Pulmonary artery endothelial cell (primary cell): ENCODE measurements at places on chromosomes 4 and X. TPM values are rescaled to one million over a fixed set of nuclear protein-coding genes. Genes with fewer than 3 reads are reported as not detected.

Gene IL2
- not detected in 2 replicates for total RNA-seq

Gene DAPP1
- total RNA-seq, result not detected in 2 replicates

Gene CXCL1
- total RNA-seq, result 53.3 and 90.8 TPM in 2 replicates

Gene ANKRD37
- 4.7 and 6.5 TPM in 2 replicates for total RNA-seq

Gene ENAM
- not detected in 2 replicates for total RNA-seq

Gene REELD1
- not detected in 2 replicates for total RNA-seq

Gene MAGEA9B
- not detected in 2 replicates for total RNA-seq

Gene UGT2A1
- total RNA-seq, result 0.53 and 1.1 TPM in 2 replicates

Gene DMD
- total RNA-seq, result 4.0 and 5.7 TPM in 2 replicates

Gene HS3ST1
- total RNA-seq, result 2.5 and 5.3 TPM in 2 replicates

- no peak for DNase-seq
These were observed 163.2 kb downstream of the RELL1 start for GRCh38 chr4:37522996-37523395.

- DNase-seq, result no peak
These were observed 11.6 kb downstream of the UNC5C start for GRCh38 chr4:95537191-95537590.

GRCh38 chrX:6732101-6732500 lies 197.2 kb upstream of the VCX3A start:
- DNase-seq, result no peak

DNA sequence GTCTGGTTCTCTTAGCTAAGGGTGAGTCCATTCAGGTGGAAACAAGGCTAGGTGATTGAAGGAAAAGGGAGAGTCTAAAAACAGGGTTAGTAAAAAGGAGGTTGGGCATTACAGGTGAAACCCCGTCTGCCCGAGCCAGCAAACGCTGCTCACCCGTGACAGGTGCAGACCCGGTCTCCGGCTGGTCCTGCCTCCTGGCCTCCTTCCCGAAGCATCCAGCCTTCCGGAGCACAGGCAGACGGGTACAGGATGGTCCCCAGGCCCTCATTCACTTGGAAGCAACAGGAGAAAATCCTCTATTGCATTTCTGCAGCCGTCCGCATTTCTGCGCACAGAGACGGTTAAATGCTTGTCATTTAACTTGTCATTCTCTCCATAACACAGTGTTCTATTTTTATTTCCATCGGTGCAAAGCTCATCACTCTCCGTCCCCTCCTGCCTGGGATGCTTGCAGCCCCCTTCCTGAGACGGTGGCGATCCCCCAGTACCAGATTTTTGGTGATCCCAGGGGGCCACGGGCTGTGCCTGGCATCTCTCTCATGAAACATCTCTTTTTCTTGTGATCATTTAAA lies 90.8 kb upstream of the PPP2R3B start:
- DNase-seq, result no peak

GRCh38 chrX:48474127-48474526 lies 1.9 kb upstream of the FTSJ1 start:
- no peak for DNase-seq

- no peak for DNase-seq
These were observed 18.4 kb downstream of the CENPU start for GRCh38 chr4:184715526-184715925.

- no peak for DNase-seq
These were observed 25.2 kb downstream of the PDGFRA start for GRCh38 chr4:54254116-54254914.

- no peak for DNase-seq
These were observed 106.2 kb upstream of the IL13RA1 start for GRCh38 chrX:118621081-118621759.

DNA sequence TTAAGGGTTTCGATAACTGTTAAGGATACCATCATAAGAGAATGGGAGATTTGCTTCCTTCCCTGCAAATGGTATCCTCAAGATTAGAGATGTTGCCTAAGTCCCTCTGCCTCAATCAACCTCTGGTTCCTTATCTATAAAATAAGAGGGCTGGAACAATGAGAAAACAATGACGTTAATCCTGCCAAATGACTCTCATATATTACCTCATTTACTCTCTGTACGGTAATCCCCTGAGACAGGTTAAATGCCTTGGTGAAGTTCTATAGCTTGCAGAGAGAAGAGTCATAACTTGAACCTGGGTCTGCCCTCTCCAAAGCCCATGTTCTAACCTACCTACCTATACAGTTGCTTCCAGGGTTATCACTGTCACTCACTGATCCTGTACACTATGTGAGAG lies 100.2 kb upstream of the OTUD4 start:
- DNase-seq, result no peak

- no peak for DNase-seq
These were observed 11.5 kb upstream of the CHST7 start for GRCh38 chrX:46561824-46562657.

GRCh38 chrX:68345025-68345424 lies 88.3 kb downstream of the OPHN1 start:
- DNase-seq, result no peak

GRCh38 chr4:145177906-145178538 lies 2.4 kb downstream of the OTUD4 start:
- peak; percentile 69 for DNase-seq

GRCh38 chr4:97911236-97911906 lies 231.9 kb downstream of the STPG2 start:
- no peak for DNase-seq

- no peak for DNase-seq
These were observed 9.0 kb downstream of the TCEAL3 start for GRCh38 chrX:103616676-103617186.

GRCh38 chr4:165384598-165384997 lies 5.8 kb downstream of the CPE start:
- no peak for DNase-seq

GRCh38 chr4:172245516-172245915 lies 432.3 kb downstream of the GALNTL6 start:
- no peak for DNase-seq

DNA sequence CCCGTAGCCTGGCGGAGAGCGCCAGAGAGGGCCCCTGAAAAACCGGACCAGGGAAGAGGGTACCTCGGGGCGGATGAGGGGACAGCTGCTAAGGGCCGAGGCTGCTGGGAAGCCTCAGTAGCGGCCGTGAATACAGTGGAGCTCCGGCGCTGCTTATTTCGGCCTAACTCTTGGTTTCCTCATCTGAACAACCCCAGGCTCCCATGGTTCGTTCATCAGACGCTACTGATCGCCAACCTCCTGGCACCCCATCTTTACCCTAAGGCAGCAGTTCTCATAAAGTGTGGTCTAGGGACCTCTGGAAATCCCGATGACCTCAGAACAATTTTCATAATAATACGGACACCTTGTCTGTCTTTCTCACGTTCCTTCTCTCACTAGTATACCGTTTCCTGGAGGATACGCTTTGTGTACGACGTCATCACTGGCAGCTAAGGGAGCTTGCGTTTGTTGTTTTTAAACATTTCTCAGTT lies 645 bp upstream of the RAB28 start:
- no peak for DNase-seq
